ENCODE measurements at places on chromosomes 3 and 15.

DNA sequence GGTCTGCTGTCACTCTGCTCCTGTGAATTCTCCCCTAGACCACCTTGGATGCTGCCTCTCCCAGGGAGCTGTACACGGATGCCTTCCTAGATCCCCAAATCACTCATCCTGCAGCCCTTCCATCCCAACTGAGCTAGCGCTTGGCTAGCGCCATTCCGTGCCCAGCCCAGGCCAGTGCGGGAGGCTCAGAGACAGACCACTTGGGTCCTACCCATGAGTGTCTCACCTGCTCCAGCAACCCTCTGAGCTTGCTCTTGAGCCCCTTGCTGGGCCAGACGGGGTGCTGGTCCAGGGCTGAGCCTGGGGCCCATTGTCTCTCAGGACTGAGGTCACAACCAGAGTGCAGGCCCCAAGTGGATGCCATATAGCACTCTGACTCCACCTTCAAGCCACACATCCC, 17.7 kb downstream of the SH2D7 start:
- DNase-seq, result peak; percentile 51

DNA sequence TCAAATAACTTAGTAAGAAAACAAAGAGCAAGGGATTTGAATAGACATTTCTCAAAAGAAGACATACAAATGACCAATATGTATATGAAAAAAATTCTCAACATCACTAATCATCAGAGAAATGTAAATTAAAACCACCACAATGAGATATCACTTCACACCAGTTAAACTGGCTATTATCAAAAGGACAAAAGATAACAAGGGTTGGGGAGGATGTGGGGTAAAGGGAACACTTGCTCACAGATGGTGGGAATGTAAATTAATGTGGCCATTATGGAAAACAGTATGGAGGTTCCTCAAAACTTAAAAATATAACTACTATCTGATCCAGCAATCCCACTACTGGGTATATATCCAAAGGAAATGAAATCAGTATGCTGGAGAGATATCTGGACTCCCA, 46.0 kb upstream of the RYK start:
- no peak for DNase-seq

DNA sequence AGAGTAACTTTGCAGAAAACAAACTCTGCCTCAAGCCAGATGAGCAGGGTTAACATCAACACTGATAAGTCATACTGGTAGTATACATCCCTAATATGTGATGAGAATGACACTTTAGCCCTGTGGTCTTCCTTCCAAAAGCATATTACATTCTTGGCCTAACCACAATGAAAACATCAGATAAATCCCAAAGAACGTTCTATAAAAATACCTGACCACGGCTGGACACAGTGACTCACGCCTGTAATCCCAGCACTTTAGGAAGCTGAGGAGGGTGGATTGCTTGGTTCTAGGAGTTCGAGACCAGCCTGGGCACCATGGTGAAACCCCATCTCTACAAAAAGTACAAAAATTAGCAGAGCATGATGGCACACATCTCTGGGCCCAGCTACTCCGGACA, 4.7 kb downstream of the TMCC1 start:
- DNase-seq, result no peak

DNA sequence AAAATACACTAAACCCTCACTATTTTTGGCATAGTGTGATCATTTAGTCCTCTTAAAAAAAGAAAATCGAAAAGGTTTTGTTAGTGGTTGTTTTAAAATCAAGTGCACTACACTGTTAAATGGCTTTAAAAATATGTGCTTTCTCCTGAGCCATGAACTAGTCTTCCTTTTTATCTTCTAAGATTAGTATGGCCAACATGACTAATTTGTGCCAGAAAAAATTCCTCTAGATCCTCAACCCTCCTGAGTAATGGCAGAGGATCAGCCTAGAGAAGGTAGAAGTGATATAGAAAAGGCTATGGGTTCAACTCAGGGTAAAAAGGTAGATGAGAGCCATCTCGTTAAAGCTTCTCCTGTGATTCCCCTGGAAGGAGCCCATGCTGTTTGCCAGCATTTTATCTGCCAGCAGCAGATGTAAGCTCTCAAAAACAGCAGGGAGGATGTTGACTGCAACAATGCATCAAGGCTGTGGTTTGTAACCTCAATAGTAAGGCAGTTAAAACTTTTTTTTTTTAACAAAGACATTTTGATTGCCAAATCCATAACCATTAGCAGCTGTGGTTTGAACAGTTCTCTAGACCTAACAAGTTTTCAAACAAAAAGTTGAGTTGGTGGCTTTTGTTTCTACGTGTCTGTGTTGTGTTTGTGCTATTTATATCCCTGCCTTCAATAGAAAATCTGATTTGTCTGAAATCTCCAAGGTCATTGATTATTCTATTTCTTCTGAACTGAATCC, 30.2 kb upstream of the ZNF609 start:
- no peak for DNase-seq

DNA sequence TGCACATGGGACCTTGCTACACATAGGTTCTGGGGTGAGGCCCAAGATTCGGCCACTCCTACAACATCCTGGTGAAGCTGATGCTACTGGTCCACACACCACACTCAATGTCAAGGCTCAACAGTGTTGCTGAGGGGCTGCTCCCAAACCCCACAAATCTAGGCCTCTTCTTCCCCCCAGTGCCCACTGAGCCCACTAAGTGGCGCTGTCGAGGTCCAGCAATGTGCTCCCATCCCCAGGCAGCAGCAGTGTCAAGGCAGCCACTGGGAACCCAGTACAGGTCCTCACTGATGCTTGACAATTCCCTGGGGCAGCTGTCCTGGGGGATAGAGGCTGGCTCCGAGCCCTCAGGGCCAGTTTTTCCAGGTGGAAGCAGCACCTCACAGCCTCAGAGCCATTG, 21.5 kb downstream of the SCN5A start:
- no peak for DNase-seq

- no peak for DNase-seq
Observed at GRCh38 chr3:126570103-126570541, 11.4 kb upstream of the C3orf22 start.
